ENCODE measurements at places on chromosomes 7 and 10.
A peak's percentile ranks its signal among the peaks of the same experiment; 100 is the strongest.

GRCh38 chr7:84256571-84256971 lies 62.0 kb upstream of the SEMA3A start:
- no peak for DNase-seq

- peak; percentile 30 for DNase-seq
Observed at GRCh38 chr10:63825111-63825510, 303.9 kb downstream of the REEP3 start.

GRCh38 chr7:142602756-142603155 lies 146.5 kb upstream of the PRSS1 start:
- DNase-seq = no peak

- DNase-seq = no peak
Observed at GRCh38 chr7:41536873-41537665, 165.8 kb downstream of the INHBA start.

GRCh38 chr10:118007773-118008172 lies 39.0 kb downstream of the RAB11FIP2 start:
- DNase-seq = no peak

DNA sequence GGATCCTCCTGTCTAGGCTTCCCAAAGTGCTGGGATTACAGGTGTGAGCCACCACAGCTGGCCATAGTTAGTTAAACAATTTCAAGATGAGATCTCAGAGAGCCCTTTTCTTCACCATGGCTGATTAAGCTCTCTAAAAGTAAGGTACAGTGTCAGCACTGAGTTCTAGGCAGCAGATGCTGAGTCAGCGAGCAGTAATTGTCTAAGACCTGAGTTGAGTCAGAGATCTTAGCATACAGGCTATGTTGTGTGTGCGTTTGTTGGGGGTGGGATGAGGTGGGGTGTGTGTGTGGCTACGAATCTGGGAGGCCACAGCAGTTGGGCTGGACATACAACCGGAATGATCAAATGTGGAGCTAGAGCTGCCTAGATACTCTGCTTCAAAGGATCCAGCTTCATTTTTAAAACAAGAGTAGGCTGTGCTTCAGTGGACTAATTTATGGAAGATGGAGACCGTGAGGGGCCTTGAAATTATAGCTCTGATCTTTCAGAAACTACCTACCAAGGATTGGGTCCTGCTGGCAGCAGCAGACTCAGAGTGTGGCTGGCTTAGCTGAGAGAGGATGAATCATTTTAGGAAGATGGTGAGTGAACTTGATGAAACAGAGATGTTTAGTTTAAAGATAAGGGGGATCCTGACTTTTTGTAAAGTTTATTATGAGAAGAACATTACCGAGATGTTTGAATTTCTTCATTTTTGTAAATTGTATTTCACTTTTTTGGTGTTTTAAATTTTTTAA lies 17.5 kb upstream of the MTPN start:
- DNase-seq = peak; percentile 60

GRCh38 chr10:49742683-49743463 lies 19.2 kb downstream of the OGDHL start:
- no peak for DNase-seq

DNA sequence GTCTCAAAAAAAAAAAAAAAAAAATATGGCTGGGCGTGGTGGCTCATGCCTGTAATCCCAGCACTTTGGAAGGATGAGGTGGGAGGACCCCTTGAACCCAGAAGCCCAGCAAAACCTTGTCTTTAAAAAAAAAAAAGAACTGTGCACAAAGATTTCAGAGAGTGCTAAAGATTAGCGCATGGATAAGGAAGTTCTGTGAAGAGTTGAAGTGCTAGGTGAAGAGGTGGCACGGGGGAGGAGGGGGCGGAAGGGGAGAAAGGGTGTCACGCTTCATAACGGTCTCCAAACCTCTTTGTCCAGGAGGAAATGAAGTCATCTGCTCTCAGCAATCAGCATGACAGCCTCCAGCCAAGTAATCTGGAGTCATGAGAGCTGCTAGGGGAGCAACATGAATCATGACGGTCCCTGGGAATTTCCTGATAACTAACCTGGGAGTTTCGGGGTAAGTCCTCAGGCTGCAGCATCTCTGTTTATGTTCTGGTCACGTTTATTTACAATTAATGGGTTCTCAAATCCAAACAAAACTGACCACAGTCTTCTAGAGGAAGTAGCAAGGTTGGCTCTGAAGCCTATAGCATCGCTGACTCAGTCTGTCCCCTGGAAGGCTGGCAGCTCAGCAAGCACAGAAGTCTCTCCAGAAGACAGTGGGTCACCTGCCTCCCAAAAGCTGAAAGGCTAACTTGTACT lies 1.9 kb upstream of the PLAU start:
- DNase-seq = peak; percentile 91

DNA sequence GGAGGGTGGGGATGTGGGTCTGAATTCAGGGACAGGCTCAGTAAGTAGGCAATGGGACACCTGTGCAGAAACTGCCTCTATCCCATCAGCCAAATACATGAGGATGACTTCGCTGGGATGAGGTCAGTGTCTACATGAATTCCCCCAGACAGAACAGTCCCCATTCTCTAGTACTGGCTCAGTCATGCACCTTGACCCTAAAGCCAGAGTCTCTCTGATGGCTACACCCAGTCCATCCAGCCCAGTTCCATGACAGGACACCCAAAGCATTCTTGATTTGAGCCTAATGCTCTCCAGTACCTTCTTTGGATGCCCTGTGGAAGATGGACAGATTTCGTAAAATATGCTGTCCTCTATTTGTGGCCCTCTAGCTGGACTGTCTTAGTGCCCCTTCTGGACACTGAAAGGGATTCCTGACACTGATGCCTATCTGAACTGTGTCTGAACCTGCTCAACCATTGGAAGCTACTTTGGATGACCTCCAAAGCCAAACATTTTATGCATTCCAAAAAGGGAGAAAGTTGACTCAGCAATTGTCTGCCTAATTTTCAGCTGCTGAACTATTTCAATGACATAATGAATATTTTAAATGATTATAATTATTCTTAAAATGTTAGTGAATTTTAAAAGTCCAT lies 14.6 kb downstream of the SFRP4 start:
- DNase-seq = peak; percentile 81

DNA sequence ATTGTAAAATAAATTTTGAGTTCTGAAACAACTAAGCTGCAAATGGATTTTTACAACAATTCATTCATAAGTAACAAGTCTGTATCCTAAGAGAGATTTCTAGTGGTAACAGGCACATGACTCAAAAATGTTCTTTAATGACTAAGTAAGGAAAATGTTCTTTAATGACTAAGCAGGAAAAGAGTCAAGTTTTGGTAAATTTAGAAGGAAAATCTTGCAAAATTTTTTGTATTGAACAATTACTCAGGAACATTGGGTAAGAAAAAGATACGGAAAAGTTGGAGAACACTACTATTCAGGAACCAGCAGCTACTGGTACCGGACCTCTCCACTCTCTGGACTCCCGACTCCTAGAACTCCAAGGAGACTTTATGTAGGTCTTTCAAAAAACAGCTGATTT lies 33.5 kb downstream of the HYCC1 start:
- DNase-seq = peak; percentile 43

GRCh38 chr10:112336556-112337201 lies 37.2 kb upstream of the ACSL5 start:
- peak; percentile 7 for DNase-seq

DNA sequence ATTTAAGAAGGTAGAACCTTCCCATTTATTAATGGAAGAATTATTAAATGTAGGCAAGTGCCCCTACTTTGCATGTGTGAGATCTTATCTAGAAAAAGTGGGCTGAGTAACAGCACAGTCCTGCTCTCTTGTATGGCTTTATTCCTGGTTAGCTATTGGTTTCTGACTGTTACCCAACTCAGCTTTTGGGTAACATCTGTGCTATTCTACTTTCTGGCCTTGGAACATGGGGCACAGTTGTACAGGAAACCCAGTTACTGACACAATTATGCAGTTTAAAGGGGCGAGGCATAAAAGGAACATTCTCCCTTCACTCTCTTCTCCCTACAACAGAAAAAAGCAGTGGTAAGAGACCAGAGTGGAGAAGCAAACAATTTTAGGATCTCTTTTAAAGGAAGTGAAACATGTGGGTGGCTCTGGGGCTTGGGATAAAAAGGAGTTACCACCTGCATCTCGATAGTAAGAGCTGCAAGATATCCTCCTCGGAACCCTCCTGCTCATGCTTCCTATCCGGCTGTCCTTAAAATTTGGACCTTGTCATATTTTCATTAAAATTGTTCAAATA lies 16.0 kb downstream of the NUDT5 start:
- DNase-seq = no peak

DNA sequence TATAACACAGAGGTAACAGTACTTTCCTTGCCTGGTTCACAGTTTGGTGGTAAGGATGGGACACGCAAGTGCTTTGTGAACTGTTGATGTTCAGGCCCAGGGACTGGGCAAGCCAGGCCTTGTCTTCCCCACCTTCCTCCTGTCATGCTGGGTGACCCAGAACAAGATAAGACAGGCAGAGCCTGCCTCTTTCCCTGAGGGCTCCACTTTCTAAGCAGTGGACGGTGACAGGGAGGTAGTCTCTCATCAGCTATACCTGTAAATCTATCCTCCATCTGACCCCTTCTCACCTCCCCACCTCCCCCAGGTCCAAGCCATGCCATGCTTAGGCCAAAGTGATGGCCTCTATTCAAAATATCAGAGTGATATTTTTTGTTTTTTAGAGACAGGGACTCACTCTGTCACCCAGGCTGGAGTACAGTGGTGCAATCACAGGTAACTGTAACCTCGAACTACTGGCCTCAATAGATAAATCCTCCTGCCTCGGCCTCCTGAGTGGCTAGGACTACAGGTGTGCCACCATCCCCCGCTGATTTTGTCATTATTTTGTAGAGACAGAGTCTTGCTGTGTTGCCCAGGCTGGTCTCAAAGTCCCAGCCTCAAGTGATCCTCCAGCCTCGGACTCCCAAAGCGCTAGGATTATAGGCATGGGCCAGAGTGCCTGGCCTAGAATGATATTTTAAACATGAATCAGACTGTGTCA lies 42.8 kb downstream of the PDLIM1 start:
- no peak for DNase-seq

GRCh38 chr7:85030893-85031292 lies 156.0 kb downstream of the SEMA3D start:
- DNase-seq = peak; percentile 75

DNA sequence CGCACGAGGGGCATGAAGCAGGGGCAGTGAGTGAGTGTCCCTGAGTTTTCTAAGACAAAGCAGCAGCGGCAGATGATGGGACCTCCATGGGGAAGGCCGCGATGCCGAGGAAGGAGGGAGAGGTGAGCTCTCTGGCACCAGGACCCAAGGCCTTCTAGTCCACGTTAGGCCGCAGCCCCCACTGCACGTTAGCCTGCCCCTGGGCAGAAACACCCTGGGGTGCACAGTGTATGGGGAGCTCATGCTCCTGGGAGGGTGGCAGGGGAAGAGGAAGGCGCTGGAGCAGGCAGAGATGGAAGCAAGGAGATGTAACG lies 97.3 kb upstream of the IKZF1 start:
- no peak for DNase-seq

DNA sequence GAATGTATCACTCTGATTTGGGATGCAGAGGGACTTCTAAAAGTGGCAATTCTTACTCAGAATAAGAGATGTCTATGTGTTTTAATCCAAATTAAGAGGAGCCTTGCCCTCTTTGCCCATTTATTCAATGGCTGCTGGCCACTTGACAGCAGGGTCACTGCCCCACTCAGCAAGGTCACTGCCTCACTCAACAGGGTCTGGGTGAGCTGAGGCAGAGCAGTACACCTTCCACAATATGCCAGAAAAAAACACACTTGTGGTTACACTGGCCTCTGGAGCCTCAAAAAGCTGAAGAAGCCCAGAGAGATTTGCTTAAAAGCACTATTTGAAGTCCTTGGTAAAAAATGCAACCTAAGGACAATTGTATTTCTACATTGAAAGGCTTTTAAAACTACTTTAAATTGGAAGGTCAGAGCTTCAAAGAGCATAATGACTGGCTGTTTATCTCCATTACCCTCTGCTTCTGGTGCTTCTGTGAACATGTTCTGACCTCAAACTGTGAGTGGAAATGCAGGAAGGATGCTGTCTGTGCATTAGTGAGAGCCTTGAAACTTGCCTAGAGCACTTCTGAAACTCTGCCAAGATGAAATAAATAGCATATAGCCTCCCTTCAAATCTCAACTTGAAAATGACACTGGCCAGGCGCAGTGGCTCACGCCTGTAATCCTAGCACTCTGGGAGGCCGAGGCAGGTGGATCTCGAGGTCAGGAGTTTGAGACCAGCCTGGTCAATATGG lies 35.1 kb upstream of the WIPF3 start:
- DNase-seq = no peak

- DNase-seq = no peak
Observed at GRCh38 chr10:80324891-80325364, 31.6 kb downstream of the DYDC1 start.

DNA sequence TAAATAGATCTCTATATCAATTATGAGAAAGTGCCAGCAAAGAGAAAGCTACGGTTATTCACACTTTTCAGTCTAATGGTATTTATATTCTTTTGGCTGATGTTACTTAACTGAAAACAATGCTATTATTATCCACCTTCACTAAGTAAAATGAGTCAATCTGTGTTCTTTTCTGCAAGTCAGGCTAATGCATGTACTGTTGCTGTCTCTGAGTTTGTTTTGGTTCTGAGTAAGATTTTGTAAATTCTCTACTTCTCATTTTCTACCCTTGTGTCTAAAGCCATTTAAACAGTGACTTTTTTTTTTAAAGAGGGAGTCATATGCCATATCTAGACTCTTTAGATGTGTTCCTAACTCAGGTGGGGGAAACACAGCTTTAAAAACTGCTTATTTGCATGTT lies 7.5 kb downstream of the VWC2 start:
- no peak for DNase-seq

DNA sequence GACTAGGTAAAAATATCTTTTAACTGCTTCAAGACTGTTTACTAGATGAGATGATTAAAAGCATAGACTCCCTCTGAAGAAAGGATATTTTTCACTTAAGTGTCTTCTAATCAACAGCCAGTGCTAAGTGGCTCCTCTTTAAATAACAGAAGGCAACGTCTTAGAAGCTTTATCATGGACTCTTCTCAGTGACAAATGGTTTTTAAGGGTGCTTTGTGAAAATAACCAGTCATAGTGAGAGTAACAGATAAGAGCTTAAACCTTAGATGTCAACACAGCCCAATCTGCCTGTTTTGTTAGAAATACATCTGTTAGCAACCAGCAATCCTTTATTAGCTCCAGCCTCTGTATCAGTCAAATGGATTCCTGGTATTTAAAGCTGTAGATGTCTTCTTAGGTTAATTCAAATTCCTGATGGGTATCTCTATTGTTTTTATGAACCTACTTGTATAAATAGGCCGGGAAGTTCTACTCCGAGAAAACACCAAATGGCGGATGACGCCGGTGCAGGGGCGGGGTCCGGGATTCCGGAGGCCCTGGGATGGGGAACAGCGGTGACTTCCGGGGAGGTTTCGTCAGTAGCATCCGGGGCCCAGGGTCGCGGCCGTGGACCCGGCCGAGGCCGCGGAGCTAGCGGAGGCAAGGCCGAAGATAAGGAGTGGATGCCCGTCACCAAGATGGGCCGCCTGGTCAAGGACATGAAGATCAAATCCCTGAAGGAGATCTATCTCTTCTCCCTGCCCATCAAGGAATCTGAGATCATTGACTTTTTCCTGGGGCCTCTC lies 285.4 kb downstream of the GPR37 start:
- DNase-seq = no peak

DNA sequence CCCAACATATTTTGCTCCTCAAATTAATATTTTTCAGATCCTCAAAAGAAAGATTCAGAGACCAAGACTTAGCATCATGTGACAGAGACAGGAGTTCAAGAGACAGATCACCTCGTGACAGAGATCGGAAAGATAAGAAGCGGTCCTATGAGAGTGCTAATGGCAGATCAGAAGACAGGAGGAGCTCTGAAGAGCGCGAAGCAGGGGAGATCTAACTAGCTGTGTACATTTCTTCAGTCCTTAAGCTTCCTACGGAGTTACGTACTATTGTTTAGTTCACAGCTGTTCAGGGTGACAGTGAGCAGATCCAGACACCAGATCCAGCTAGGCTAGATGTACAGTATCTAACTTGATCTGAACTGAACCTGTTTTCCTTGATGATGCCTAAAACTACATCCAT lies 61.3 kb downstream of the KLRG2 start:
- no peak for DNase-seq
